ENCODE measurements at places on chromosomes 2 and 18.

DNA sequence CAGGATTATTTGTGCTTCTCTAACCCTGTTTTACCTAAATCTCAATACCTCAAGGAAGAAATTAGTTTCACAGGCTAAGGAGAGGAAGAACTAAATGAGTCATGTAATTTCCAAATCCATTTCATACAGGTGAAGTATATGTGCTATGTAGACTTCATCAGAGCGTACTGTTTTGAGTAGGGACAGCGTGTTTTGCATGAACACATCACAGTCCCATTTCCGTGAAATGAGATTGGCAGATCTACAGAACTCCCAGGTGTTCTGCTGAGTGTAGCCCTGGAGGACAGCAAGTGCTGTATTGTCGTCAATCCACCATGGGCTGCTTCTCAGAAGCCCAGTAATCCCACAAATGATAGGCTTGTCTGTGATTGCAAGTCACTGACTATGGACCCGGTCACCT lies 97.7 kb downstream of the XRCC5 start:
- DNase-seq: no peak

DNA sequence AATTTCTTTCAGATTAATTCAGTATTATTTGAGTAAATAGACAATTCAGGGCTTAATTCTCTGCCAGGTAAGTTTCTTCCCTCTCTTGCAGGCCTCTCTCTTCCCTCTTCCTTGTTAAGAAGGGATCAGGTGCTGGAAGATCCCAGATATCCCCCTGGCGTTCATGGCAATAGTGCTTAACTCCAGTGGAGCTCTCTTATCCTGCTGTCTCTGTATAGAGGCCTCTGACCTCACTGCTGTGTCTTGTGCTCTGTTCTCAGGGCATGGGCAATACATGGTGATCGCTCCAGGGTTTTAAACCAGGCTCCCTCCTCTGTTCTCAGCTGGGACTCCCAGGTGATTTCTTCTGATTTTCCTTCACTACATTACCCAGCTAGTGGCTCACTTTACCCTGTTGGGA lies 226.8 kb downstream of the MC4R start:
- DNase-seq: no peak

DNA sequence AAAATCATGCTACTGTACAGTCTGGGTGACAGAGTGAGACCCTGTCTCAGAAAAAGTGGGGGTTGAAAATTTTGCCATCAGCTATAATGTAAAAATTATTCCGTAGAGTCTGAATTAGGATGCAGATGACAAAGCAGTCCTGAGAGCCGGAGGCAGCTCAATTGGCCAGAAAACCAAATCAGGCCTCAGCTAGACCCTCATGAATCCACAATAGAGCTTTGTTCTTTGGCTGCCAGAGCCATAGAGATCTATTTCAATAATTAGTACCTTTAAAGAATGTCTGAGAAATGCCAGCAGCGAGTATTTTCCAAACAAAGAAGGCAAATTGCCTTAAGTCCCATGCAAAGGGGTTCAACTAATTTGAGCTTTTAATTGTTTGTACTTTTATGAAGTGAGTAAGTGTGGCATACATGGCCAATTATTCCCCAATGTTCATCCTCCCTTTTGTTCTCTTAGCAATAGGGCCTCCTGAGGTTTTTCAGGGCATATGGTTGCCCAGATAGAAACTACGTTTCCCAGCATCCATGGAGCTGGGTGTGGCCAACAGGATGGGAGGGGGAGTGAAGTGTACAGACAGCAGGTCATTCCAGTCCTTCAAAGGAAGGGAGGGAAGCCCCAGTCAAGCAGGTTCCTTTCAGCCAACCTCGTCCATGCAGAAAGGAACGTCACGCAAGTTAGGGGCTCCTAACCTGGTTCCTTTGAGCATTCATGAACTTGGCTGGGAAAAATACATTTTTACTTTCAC lies 211.3 kb upstream of the APCDD1 start:
- no peak for DNase-seq

DNA sequence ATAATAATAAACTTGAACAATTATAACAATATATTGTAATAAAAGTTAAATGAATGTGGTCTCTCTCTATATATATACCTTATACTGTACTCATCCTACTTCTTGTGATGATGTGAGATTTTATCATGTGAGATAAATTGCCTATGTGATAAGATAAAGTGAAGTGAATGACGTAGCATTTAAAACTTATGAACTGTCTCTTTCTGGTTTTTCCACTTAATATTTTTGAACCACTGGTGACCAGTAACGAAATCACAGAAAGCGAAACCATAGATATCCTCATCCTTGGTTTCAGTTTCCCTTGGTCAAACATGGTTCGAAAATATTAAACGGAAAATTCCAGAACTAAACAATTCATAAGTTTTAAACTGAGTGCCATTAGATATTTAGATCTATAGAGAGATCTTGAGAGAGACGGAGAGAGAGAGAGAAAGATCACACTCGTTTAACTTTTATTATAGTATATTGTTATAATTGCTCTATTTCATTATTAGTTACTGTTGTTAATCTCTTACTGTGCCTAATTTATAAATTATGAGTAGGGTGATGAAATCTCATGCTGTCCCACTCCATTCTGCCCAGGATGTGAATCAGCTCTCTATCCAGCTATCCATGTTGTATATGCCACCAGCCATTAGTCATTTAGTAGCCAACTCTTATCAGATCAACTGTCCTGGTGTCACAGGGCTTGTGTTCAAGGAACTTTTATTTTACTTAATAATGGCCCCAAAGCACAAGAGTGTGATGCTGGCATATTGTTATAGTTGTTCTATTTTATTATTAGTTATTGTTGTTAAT lies 156.8 kb downstream of the THADA start:
- no peak for DNase-seq

DNA sequence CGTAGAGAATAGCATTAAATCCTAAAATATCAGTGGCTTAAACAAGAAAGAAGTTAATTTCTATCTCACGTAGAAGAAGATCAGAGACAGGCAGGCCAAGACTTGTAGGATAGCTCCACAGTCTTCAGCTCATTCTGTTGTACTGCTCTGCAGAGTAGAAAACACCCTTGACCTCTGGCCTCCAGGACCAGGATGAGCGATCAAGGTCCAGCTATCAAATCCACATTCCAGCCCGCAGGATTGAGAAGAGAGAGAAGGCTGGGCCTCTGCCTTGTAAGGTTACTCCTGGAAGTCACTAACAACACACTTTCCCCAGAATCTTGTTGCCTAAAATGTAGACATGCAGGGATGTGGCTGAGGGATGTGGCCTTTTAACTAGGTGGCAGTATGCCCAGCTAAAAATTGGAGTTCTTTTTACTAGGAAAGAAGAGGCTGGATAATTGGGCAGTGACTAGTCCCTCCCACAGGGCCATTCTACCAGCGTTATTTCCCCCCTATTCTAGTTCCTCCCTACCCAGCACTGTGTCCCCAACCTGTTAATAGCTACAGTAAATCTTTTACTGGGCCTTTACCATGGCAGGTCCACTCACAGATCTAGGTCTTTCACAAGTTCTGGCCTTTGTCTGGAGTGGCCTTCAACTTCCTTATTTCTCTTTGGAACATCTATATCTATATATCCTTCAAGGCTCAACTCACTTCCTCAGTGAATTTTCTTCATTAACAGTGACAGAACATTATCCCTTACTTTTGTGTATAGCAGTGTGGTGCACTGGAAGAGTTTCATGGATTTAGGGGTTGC lies 165.0 kb downstream of the DIS3L2 start:
- no peak for DNase-seq

GRCh38 chr2:150230004-150230403 lies 257.5 kb downstream of the RND3 start:
- no peak for DNase-seq

GRCh38 chr2:175310813-175311504 lies 129.4 kb upstream of the ATP5MC3 start:
- no peak for DNase-seq

- no peak for DNase-seq
Observed at GRCh38 chr2:36577884-36578283, 20.1 kb downstream of the FEZ2 start.

DNA sequence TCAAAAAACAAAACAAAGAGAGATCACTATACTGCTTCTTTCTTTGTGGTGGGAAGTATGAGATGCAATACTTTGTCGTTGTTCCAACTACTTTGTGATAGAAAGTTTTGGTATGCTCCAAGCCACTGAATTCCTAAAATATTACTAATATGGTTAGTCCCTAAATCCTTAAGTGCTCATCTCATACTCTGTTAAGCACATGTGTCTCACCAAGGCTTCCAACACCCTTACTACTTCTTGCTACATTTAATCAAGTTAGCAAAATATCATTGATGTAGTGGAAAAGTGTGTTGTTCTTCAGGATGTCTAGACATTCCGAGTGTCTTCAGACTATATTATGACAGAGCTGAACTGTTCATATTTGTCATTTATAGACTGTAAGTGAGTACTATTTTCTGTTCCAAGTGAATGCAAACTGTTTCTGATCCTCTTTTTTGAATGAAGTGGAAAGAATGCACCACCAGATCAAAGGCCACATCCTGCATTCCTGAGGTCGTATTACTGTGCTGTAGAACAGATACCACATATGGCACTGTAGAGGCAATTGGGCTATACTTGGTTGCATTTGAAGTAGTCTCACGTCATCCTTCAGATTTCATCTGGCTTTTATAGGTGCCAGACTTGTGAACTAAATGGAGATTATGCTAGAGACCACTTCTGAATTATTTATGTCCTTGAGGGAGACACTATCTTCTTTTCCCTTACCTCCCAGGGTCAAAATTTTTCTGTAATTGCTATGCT lies 298.4 kb upstream of the ZNF521 start:
- no peak for DNase-seq

GRCh38 chr18:5639131-5639530 lies 95.3 kb upstream of the EPB41L3 start:
- DNase-seq: no peak

All from activated CD8-positive, alpha-beta memory T cell treated with anti-CD3 and anti-CD28 coated beads, Interleukin-2, amount 10 ng/mL, durations not matched to agents 7 days and 5 days (primary cell).